Thyroid gland (tissue), 4 donors: ENCODE measurements at places on chromosomes 12 and 14. TPM values are rescaled to one million over a fixed set of nuclear protein-coding genes. Genes with fewer than 3 reads are reported as not detected.

GRCh38 chr12:85642288-85642687 is 193.9 kb downstream of the RASSF9 start:
- H3K4me3 ChIP-seq = no peak overlapping the region
- H3K27me3 ChIP-seq = no peaks in the 10 kb centered on the region
- no peak overlapping the region for H3K27ac ChIP-seq
- DNase-seq = no peak
- no peaks in the 10 kb centered on the region for H3K4me1 ChIP-seq

GRCh38 chr12:72271451-72272090 is 599 bp upstream of the TRHDE start:
- H3K4me1 ChIP-seq = peaks cover 19% of the 10 kb centered on the region
- peaks cover 9% of the 10 kb centered on the region for H3K27me3 ChIP-seq
- no peak overlapping the region for H3K27ac ChIP-seq
- peak overlapping the region; percentile 30 for H3K4me3 ChIP-seq

DNA sequence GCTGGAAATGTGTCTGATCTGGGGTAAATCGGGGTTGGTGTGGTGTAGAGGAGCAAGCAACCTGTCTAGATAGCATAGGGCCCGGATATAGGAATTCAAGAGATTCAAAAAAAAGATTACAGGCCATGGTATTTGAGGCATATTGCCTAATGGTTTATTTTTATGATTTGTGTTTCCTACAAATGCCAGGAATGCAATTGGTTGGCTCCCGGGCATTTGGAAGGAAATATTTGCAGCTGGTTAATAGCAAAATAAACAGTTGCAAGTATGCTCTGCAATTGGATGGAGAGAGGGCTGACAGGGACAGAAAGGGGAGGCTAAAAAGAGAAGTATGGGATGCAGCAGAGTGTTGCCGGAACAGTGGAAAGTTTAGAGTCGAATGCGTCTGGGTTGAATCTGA is 315.6 kb upstream of the ATP2B1 start:
- DNase-seq = no peak
- no peaks in the 10 kb centered on the region for H3K4me1 ChIP-seq
- H3K27me3 ChIP-seq = no peaks in the 10 kb centered on the region
- H3K4me3 ChIP-seq = no peak overlapping the region
- no peaks in the 10 kb centered on the region for H3K36me3 ChIP-seq

Gene FBXO33
- 30.6 TPM for total RNA-seq

DNA sequence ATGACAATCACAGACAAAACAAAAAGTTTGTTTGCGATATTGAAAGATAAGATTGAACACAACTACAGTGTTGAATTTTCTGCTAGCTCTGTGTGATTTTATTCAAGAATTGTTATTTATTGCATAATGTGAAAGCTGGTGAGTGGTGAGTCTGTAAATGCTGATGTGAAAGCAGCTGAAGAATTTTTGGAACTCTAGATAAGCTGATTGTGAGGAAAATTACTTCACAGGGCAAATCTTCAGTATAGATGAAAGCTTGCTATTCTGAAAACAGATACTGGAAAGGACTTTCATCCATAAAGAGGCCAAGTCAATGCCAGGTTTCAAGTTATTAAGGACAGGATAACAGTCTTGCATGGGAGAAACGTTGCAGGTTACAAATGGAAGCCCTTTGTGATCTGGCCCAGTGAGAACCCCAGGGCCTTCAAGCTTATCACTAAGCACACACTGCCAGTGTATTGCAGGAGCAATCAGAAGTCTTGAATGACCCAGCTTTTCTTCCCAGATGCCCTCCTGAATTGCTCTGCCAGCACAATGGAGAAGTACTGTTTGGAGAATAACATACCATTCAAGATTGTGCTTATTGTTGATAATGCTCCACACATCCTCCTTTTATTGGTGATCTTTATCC is 153.7 kb downstream of the PCNX1 start:
- H3K36me3 ChIP-seq = peaks cover 19% of the 10 kb centered on the region
- H3K4me1 ChIP-seq = no peaks in the 10 kb centered on the region
- H3K27me3 ChIP-seq = no peaks in the 10 kb centered on the region
- no peak overlapping the region for H3K27ac ChIP-seq
- no peak for DNase-seq

Gene SLC5A8
- 80.1 TPM for total RNA-seq

Gene HOXC11
- not detected for total RNA-seq

DNA sequence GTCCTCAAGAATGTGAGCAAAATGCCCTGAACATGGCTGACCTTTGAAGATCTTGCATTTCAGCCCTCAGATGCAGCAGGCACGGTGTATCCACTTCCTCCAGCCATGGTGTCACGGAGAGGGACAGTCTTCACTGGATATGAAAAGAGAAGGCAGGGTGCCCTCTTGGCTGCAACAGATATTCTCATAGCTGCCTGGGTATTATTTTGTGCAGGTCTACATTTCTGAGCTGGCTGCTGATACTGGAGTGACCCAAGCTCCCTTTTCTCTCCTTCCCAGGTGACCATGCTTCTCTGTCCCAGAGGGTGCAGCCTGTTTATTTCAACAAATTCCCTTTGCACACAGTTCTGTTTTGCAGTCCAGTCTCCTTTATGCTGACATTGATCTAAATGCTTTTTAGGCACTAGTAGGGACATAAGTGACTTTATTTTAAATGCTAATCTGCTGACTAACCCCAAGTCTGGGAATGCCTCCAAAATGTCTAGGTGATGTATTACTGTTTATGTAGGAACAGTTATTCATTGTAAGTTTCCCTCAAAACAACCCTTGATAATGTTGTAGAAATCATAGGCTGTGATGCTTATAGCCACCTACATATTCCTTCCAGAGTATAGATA is 17.4 kb upstream of the PYGL start:
- no peaks in the 10 kb centered on the region for H3K36me3 ChIP-seq
- H3K27me3 ChIP-seq = no peaks in the 10 kb centered on the region
- peaks cover 3% of the 10 kb centered on the region for H3K4me1 ChIP-seq
- no peak overlapping the region for H3K4me3 ChIP-seq
- DNase-seq = no peak

GRCh38 chr14:85428926-85429325 is 101.0 kb upstream of the FLRT2 start:
- no peaks in the 10 kb centered on the region for H3K27me3 ChIP-seq
- no peaks in the 10 kb centered on the region for H3K36me3 ChIP-seq
- no peak overlapping the region for H3K4me3 ChIP-seq

Gene ERO1A
- total RNA-seq = 55.9 TPM

- peak; percentile 80 for DNase-seq
- peaks cover 46% of the 10 kb centered on the region for H3K4me1 ChIP-seq
- no peaks in the 10 kb centered on the region for H3K27me3 ChIP-seq
These were observed 2.8 kb downstream of the PTMS start for GRCh38 chr12:6768990-6769389.

Gene TTC6
- total RNA-seq = not detected

Gene HOXC12
- not detected for total RNA-seq

Gene B3GNT4
- total RNA-seq = not detected

GRCh38 chr12:51884676-51885229 is 3.1 kb upstream of the ANKRD33 start:
- no peaks in the 10 kb centered on the region for H3K4me1 ChIP-seq
- H3K27ac ChIP-seq = no peak overlapping the region
- H3K4me3 ChIP-seq = no peak overlapping the region
- H3K36me3 ChIP-seq = no peaks in the 10 kb centered on the region
- H3K27me3 ChIP-seq = no peaks in the 10 kb centered on the region

- H3K4me3 ChIP-seq = no peak overlapping the region
- DNase-seq = no peak
- H3K27ac ChIP-seq = no peak overlapping the region
- no peaks in the 10 kb centered on the region for H3K27me3 ChIP-seq
These were observed 46.7 kb upstream of the TCL1A start for GRCh38 chr14:95760596-95760995.

DNA sequence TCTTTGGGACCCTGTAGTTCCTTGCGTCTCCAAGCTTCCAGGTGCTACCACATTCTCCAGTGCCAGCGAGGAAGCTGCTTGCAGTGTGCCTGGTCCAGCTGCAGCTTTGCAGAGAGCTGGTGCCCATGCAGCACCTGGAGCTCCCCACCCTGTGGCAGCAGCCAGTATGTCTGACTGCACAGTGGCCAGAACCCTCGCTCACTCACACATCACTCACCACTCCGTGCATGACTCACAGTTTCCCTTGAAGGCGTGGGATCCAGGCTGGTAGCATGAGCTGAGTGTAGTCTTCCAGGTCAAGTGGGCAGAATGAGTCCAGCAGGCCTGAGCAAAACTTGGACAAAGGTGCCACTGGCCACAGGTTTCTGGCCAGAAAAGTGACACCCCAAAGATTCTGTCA is 33.6 kb downstream of the SDR9C7 start:
- H3K4me3 ChIP-seq = no peak overlapping the region
- no peaks in the 10 kb centered on the region for H3K36me3 ChIP-seq
- no peaks in the 10 kb centered on the region for H3K27me3 ChIP-seq
- H3K27ac ChIP-seq = no peak overlapping the region
- H3K4me1 ChIP-seq = no peaks in the 10 kb centered on the region
- no peak for DNase-seq

Gene PSEN1
- 61.0 TPM for total RNA-seq

GRCh38 chr12:40469736-40470135 is 222.5 kb upstream of the CNTN1 start:
- H3K27me3 ChIP-seq = no peaks in the 10 kb centered on the region
- H3K4me3 ChIP-seq = no peak overlapping the region
- no peaks in the 10 kb centered on the region for H3K36me3 ChIP-seq
- H3K27ac ChIP-seq = no peak overlapping the region

Gene CEBPE
- not detected for total RNA-seq
